Stimulated activated CD8-positive, alpha-beta memory T cell treated with anti-CD3 and anti-CD28 coated beads, Interleukin-4, amount 100 ng/mL, for 4 hours (primary cell): ENCODE measurements at places on chromosomes 12 and 14.

DNA sequence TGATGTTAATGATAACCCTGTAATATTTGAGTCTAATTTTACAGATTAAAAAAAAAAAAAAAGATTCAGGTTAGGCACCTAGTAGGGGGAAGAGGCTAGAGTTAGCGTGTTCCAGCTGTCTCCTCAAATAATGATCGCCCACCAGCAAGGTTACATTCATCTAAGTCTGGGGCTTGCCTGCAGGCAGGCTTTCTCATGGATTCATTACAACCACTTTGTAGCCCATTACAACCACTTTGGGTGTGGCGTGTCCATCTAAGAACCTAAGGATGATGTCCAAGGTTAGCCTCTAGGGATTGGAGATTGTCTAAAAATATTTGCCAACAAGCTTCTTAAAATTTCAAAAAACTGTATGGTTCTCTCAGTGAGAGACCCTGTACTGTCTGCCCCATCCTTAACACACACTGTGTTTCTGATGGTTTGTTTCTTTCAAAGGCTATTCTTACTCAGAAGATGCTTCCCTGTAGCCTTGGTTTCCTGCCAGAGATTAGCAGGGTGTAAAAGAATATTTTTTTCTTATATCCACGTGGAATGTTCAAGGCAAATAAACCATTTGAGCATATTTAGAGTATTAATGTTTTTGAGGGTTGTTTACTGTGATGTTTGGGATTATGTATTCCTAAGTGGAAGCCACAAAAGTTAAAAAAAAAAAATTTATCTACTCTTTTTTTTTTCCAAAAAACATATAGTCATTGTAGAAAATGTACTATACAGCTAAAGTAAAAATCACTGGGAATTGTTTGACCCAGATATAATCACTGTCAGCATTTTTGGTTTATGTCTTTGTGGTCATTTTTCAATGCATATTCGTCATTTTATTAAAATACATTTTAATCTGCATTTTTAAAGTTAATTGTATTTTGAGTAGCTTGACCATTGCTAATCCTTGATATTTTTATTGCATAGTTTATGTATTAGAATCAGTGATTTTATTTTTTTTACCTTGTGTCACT, 1.7 kb downstream of the DYNC1H1 start:
- DNase-seq: no peak

DNA sequence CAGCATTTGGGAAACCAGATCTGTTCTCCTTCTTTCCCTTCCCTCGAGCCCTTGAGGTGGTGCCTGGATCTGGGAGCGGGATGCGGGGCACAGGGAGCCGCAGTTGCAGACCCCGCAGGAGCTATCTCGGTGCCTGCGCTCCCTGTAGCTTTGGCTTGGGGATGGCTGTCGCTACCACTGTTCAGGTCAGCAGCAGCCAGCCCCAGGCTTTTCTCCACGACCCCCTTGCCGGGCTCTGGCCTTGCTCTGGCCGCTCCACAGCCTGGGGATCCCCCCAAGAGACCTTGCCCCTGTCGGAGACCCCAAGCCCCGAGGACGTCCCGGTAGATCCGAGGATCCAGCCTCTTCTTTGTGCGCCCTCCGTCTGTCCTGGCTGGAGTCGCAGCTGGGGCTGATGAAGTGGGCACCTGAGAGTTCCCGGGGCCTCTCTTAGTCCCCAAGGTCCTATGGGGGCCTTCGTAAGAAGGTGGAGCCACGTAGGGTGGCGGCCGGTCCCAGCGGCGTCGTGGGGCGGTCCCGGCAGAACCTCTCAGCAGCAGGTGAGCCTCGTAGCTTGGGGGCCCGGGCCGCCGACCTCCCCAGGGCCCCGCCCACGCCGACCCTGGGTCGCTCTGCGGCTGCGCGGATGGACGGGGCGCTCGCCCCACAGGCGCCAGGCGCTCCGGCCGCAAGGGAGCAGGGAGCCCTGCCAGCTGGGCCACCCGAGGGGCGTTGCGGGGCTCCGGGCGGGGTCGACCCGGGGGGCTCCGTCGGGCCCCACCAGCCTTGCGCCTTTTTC, 1.3 kb downstream of the DDN start:
- DNase-seq: no peak

DNA sequence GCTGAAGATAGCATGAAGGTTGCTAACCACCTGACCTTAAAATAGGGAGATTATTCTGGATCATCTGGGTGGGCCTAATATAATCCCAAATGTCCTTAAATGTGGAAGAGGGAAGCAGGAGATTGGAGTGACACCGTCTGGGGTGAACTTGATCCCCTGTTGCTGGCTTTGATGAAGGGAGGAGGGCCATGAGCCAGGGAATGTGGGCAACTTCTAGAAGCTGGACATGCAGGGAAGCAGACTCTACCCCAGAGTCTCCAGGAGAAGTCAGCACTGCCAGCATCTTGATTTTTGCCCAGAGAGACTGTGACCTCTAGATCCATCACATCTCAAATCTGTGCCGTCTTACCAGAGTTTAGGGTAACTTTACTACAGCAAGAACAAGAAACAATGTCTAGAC, 9.2 kb upstream of the KRT5 start:
- no peak for DNase-seq

- DNase-seq: no peak
Observed at GRCh38 chr14:31270196-31270772, 62.7 kb upstream of the HECTD1 start.
